ENCODE measurements at places on chromosomes 16 and 17.

- DNase-seq = no peak
These were observed 18.2 kb downstream of the IL34 start for GRCh38 chr16:70664325-70665112.

DNA sequence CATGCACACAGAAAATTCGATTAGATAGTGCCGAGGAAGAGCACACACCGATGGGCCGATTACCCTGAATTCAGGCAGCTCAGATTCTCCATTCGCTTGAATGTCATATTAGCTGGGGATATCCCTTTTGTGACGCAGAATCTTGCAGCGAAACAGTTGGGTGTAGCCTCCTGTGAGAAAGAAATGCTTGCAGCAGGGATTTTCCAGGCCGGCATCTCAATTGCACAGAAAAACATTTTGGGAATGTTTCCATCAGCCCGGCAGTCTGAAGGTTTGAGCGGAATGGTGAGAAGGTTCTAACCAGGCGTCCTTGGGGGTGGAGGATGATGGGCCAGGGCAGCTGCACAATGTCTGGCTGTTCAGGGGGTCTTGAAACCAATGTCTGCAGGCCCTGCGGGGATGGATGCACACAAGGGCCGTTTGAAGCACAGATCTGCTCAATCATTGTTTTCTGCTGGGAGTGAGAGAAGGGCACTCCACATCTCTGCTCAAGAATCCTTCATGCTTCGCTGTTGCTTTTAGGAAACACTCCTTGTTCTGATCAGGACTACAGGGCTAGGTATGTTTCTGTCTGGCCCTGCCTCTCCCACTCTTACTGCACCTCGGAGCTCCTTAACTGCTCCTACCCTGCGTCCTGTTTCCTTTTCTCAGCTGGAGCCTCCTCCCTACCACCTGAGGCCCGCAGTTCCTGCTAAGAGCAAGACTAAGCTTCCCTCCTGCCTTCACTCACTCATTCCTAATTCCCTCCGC lies 94.6 kb downstream of the CMIP start:
- DNase-seq = no peak

- no peak for DNase-seq
These were observed 25.6 kb downstream of the ITGB3 start for GRCh38 chr17:47279062-47279801.

GRCh38 chr17:64339516-64340490 lies 50.9 kb downstream of the PECAM1 start:
- no peak for DNase-seq

GRCh38 chr16:7390974-7391373 lies 58.3 kb downstream of the RBFOX1 start:
- DNase-seq = no peak

- no peak for DNase-seq
These were observed 9.3 kb downstream of the HS3ST3A1 start for GRCh38 chr17:13592427-13592826.

Data from CD4-positive, alpha-beta memory T cell (primary cell).